HCT116 (cell line): ENCODE measurements at places on chromosomes 16 and 17.

GRCh38 chr17:40825599-40825998, 3.2 kb upstream of the KRT10 start:
- no peak for DNase-seq

- no peak for DNase-seq
Observed at GRCh38 chr16:11379420-11379819, 34.2 kb downstream of the RMI2 start.

DNA sequence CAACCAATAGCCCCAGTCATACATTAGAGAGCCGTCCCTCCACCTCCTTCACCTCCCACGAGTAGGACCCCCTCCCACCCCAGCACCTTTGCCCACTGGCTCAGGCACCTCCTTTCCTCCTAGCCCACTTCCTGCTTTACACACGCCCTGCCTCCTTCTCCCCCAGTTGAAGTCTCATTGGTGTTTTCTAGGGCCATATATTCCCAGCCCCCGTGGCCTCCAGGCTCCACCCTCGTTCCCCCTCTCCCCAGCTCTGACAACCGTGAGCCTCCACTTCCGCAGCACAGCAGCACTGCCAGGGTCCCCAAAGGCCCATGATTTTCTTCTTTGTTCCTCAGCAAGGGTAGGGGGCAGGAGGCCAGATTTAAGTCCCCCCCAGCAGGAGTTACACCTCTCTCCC, 340.3 kb upstream of the TNRC6C start:
- no peak for DNase-seq

DNA sequence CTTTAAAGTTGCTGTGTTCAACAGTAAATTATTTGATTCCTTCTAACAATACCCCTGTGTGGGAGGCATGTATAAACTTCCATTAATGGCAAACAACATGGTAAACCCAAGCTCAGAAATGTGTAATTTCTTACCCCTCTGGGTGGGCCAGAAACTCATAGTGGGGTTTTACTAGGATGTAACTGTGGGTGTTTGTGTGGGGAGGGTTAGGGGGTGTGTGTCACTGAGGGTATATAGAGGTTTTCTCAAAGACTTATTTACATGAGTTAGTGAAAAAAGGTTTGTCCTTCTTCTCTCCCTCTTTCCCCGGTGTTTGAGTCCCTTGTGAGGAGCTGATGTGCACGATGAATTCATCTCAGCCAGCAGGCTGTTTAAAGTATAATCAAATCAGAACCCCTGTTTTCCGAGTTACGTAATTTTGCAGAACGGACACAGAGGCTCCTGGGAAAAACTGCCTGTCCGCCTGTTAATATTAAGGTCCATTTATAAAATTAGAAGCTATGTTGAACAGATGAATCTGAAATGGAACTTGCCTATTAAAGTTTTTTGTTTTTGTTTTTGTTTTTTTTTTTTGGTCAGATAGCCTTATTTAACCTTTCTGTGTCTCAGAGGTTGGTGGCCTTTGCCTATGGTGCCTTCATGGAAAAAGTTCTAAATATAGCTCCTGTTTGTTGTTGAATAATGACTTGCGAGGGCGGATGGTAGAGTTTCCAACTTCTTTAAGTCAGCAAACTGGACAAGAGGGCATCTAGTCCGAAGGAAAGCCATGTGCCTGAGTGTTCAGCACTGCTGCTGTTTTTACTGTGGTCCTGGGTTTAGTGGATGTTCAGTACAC, 73.3 kb downstream of the MSI2 start:
- DNase-seq, result no peak

DNA sequence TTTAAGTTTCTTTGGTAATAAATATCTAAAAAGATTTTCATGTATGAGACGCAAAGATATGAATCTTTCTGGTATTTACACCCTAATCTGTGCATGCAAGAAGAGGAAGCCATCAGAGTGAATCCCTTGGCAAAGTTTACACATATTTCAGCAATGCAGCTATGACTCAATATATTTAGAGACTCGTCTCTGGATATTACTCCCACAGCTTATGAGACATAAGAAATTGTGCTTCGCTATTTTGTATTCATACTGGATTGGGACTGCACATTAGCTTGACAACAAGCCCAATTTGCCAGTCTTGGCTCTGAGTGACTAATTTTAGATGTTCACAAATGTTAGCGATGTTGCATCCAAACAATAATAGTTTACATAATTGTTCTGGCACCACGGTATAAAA, 532.0 kb downstream of the CDH11 start:
- DNase-seq, result no peak

DNA sequence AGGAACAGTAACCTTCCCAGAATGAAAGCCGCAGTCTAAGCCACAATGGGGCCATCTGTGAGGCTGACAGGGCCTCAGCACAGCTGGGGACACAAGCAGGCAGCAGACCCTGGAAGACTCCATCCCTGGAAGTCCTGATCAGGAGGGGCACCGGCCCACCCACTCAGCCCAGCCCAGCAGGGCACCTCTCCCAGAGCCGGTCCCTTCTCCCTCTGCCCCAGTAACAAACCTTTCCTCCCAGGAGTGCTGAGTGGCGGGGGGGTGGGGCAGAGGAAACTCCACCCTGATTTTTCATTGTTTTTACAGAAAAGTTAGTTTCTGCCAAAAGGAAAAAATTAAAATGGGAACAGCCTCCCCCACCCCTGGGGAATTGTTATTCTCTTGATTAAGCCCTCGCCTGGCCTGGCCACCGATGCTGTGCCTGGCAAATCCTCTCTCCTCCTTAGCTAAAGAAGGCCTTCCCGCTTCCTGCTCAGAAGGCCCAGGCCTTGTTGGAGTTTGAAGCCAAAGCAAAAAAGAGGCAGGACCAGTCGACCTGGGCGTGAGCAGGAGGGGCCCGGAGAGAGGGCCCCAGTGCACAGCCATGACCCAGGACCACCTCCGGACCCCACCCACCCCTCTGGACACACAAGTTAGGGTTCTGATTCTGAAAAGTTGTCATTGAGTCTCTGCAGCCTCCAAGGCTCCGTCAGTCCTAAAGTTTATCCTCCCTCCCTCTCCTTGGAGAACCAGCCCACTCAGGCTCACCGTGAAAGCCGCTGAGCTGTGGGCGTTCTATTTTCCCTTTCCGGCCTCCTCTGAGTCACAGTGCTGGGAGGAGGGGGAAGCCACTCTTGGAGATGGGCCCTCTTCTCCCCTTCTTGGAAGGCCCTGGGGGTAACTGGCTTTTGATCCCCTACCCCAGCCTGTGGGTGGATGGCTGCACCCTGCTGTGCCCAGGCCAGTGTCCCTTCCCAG, 128.4 kb upstream of the TNRC6C start:
- DNase-seq, result no peak

DNA sequence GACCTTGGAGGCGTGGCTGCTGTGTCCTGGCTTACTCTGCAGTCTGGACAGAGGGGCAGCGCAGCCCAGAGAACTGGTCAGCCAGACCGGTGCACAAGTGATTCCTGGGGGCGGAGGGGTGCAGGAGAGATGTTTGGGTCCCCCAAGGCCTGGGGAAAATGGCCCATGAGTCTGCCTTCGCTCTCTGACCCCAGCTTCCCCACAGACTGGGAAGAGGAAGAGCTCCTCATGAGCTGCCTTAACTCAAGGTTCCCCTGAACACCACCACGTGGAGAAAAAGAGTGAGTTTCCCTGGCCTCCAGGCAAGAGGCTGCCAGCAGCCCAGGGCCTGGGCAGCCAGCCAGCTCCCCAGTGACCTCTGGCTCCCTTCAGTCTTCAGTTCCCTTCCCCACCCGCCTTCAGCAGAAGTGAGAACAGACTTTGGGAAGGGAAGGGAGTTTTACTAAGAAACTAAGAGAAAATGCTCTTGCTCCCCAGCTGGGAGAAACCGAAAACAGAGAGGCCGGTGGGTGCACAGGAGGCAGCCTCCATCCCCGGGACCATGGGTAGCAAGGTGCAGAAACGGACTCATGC, 2.0 kb upstream of the C17orf99 start:
- DNase-seq, result no peak

DNA sequence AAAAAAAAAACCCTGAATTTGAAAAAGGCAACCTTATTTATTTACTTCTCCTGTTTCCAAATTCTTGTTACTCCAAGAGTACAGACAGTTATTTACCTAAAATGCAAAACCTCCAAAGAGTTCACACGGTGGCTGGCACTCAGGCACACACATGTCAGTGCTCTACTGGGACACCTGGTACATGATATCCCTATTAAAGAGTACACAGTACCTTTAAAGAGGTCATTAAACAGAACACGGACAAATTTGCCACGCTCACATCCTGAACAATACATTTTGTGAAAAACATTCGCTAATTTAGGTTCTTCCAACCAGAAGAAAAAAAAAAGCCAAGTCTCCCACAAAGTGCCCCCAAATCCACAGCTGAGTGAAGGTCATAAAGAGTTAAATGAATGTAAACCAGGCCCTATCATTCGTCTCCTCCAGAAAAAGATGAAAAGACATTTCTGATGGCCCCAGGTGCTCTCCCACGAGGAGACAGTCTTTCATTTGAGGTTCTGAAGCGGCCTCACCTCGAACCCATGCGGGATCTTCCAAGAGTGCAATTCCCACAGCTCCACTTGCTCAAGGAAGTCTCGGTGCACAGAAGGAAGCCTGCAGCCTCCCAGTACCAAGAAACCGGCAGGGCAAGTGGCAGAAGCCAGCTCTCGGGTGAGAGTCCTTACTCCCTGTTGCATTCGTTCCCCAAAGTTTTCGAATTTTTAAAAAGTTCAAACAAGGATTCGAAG, 993 bp downstream of the ERN1 start:
- DNase-seq, result no peak

- no peak for DNase-seq
Observed at GRCh38 chr16:82062645-82063058, 27.6 kb downstream of the HSD17B2 start.

- no peak for DNase-seq
Observed at GRCh38 chr17:38735161-38735997, 5.2 kb downstream of the CISD3 start.

- DNase-seq, result peak; percentile 78
Observed at GRCh38 chr17:60641810-60642220, 35.8 kb upstream of the BCAS3 start.

DNA sequence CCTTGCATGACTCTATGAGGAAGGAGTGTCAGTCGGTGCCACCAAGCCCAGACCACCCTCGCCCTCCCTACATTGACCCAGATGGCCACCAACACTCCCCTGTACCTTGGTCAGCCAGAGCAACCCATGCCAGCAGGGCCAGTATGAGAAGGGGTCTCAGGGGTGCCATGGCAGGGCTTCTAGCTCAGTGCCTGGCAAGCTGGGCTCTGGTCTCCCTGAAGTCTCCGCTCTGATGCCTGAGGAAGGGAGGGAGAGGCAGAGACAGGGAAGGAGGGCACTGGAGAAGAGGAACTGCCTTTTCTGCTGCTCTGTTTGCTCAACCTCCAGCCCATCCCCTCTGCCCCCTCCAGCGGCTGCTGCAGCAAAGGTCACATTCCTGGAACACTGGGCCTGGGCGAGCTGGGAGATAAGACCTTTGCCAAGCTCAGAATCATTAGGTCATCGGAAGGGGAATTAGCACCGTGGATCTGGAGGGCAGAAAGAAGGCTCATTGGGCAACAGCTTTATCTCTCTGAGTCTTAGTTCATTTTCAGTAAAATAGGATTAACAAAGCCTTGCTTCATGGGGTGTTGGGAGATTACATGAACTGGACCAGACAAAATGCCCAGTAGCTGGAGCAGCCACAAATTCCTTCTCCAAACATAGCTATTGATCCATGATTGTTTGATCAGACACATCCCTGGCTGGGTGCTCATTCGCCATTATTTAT, at the start of gene VTN:
Gene VTN, minus strand, starts transcription at position 273 of the 709 bp plus-strand sequence. Its CDS starts 104 bp downstream, at position 169.
- no peak for DNase-seq

GRCh38 chr17:50640686-50641351, 6.1 kb downstream of the ABCC3 start:
- no peak for DNase-seq

GRCh38 chr16:14252860-14253259, 181.7 kb downstream of the MRTFB start:
- DNase-seq, result no peak

- no peak for DNase-seq
Observed at GRCh38 chr16:12904329-12904671, 2.9 kb downstream of the SHISA9 start.

DNA sequence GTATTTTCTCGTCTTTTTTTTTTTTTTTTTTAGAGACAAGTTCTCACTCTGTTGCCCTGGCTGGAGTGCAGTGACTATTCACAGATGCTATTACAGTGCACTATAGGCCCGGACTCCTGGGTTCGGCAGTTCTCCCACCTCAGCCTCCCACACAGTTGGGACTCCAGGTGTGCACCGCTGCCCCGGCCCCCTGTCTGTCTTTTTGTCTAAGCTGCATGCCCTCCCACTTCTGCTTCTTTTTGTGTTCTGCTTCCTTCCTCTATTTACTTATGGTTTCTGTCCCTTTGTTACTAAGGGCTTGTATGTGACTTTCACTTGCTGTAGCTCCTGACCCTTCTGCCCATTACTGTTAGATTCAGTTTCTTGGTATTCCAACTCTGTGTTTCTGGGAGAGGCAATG, 20.5 kb downstream of the SLC7A6 start:
- no peak for DNase-seq

- no peak for DNase-seq
Observed at GRCh38 chr16:46972429-46973206, 856 bp downstream of the DNAJA2 start.

- no peak for DNase-seq
Observed at GRCh38 chr16:20884240-20884556, 16.0 kb downstream of the DCUN1D3 start.

DNA sequence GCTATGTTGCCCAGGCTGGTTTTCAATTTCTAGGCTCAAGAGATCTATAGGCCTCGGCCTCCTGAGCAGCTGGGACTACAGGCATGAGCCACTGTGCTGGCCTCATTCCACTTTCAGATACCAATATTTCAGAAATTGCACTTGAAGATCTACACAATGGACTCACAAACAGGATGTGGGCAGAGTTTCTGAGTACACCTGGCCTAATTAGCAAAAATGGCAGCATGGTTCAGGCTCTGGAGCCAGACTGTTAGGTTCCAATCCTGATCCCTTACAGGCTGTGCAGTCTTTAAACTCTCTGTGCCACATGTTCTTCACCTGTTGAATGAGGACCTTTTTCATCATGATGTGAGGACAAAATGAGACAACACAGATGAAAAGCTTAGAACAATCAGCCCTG, 32.2 kb downstream of the RNF157 start:
- no peak for DNase-seq

DNA sequence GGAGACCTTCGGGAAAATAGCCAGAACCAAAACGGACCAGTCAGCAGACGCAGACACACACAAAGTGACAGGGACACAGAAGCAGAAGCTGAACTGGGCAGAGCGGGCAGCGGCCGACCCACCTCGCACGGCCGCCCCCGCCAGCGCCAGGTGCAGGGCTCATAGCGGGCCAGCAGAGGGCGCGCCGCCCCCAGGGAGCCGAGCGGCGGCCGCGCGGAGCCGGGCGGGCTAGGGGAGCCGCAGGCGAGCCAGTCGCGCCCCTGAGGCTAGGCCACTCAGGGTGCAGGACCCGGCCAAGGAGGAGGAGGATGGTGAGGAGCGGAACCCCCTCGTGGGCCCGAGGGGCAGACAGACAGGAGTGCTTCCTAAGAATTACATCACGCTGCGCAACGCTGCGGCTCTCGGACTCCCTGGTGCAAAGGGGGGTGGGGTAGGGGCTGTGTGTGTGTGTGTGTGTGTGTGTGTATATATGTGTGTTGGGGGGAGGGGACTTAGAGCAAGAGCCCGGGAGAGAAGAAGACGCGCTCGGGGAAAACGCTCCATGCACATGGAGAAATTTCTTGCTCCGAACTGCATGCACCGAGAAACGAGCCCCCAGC, 913 bp upstream of the NOG start:
- DNase-seq, result no peak
